ENCODE measurements at places on chromosomes 2 and 18.

DNA sequence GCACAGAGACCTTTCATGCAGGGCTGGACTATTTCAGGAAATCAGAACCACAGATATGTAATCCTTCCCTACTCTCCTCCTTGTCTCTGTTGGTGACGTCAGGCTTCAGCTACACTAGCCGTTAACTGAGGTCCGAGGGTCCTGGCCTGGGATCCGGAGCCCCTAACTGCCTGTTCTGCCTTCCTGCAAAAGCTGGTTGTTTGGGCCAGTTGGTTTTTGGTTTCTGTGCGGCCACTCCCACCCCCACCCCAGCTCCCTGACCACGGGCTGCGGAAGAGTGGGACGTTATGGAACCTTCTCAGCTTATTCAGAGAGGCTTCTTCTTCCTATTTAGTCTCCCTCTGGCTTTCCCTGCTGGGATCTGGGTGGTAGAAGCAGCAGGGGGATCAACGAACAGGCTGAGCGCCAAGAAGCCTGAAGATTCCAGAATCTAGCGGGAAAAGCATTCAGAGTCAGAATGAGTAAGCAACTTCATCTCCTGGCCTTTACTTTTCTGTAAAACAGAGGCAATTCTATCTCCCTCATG, 49.3 kb upstream of the ROCK2 start:
- no peak for DNase-seq

DNA sequence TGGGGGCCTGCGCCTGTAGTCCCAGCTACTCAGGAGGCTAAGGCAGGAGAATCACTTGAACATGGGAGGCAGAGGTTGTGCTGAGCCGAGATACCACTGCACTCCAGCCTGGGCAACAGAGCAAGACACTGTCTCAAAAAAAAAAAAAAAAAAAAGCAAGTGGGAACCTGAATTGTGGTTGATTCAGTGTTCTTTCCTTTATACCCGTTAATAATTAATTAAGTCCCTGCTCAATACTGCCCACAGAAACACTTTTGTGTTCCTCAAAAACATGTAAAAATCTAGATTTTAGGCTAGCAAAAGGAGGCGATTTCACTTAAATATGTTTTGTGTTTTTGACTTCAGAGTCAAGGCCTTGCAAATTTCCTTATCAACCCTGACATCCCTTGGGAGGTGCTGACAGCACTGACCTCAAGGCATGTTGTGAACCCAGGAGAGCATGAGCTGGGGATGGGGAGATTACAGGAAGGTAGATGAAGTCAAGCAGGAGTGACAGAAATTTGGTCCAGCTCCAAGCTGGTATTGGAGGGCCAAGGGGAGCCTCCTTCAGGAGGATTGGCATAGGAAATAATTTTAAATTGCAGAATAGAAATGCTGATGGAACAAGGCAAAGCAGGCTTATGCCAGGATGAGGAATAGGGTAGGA, 89.0 kb upstream of the PNPT1 start:
- DNase-seq = no peak

GRCh38 chr2:9103663-9104277, 100.3 kb upstream of the MBOAT2 start:
- no peak for DNase-seq

DNA sequence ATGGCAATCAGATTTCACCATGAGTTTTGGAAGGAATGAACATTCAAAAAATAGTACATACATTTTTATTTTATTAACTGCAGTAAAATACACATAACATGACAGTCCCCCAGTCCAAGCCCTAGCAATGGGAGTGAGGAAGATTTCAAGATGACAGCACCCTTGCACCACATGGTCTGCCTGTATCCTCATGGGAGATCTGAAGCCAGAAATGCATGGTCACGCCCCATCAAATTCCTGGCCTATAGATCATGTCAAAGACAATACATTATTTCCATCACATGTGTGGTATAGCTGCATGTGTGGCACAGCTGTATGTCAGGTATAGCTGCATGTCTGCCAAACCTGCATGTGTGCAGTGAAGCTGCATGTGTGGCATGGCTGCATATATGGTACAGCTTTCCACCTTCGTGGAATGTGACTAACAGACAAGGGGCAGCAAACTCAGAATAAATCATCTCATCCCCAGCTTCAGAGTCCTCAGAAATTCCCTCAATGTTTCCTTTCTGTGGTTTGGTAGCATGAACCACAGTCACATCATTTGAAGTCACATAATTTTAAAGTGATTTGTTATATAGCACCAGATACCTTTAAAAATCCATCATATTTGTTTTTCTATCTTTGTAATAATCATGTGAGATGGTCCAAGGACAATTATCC, 518.2 kb upstream of the SOX11 start:
- no peak for DNase-seq

DNA sequence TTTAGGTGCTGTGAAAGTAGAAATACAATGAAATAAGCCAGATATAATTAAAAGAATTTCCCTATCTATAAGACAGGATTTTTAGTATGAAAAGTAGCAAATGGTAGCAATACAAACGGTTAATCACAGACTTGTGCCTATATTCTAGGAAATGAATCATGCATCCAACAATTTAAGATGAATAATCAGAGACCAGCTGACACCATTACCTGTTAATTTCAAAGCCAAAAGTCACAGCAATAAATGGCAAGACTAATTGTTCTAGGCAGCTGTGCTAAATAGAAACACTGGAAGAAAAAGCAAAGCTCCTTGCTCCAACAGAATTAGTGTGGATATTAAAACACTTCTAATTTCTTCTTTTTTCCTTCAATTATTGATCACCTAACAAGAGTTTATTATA, 35.1 kb upstream of the MPP4 start:
- DNase-seq = no peak

DNA sequence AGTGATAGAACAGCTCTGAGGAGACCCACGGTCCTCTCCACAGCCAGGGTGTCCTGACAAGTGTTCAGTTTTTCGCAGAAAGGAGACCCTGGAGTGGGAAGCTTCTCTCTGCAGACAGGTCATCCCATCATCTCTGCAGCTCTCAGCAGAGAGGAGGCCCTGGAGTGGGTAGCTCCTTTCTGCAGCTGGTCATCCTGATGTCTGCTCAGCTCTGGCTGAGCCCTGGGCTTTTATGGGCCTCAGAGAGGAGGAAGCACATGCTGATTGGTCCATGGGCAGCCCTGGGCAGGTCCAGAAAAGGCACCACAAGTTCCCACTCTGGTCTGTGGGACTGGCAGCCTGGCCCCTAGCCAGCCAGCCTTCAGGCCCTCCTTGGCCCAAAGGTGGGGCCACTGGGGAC, 72.3 kb upstream of the ST3GAL5 start:
- DNase-seq = no peak

All from activated CD4-positive, alpha-beta T cell treated with anti-CD3 and anti-CD28 coated beads, Interleukin-2, amount 50 U/mL, for 4 hours (primary cell).